Stimulated activated effector memory CD8-positive, alpha-beta T cell treated with anti-CD3 and anti-CD28 coated beads, Interleukin-12 subunit alpha, Interleukin-12 subunit beta, amount 100 ng/mL, for 72 hours (primary cell): ENCODE measurements at places on chromosomes 5 and 9.
A peak's percentile ranks its signal among the peaks of the same experiment; 100 is the strongest.

- DNase-seq, result no peak
These were observed 8.0 kb upstream of the SEMA4D start for GRCh38 chr9:89505911-89506310.

DNA sequence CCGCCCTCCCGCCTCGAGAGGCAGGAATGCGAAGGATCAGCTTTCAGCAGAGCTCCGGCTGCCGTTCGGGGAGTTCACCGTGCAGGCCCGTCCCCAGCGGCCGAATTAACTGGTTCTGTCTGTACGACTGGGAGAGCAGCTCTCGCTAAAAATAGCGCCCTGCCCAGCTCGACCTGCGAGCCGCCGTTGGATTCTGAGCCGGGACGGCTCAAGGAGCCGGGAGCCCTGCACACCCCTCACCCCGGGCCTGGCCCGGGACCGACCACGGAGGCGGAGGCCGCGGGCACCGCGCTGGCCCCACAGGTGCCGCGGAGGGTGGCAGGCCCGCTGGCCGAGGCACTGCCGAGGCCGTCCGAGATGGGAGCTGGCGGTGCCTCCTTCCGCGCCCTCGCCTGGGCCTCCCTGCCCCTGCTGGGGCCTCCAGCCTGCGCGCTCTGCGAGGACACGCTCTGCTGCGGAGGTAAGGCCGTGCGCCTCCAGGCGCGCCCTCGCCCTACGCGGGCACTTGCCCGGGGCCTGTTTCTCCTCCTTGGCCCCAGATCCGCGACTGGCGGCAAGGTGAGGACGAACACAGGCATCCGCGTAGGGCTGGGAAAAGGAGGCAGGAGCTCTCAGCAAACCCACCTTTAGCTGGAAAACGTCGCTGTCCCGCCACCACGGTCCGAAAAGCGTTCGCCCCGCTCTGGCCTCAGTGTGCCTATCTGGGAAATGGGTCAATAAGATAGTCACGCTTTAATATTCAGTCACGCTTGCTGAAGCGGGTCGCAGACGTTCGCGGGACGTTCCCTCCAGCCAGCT, 53.1 kb upstream of the DAB2IP start:
- no peak for DNase-seq

DNA sequence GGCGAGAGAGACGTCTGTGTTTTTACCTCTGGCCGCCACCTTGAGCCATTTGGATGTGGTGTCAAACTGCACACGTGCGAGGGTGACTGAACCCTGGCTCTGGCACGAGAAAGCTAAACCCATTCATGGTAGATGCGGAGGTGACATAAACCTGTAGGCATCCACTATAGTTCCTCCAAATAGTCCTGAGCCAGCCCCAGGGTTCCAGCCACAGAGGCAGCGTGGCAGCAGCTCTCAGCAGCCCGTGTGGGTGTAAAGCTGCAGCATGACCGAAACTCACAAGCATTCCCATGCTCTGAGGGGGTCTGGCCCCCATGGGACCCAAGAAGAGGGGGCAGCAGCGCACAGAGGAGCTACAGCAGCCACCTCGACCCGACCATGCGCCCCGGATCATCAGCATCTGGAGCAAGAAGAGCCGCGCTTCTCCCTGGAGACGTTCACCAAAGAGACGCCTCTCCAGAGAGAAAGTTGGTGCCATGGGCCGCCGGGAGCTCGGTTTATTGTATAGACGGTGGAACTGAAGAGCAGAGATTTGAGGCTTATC, 303.8 kb upstream of the IRX4 start:
- no peak for DNase-seq

DNA sequence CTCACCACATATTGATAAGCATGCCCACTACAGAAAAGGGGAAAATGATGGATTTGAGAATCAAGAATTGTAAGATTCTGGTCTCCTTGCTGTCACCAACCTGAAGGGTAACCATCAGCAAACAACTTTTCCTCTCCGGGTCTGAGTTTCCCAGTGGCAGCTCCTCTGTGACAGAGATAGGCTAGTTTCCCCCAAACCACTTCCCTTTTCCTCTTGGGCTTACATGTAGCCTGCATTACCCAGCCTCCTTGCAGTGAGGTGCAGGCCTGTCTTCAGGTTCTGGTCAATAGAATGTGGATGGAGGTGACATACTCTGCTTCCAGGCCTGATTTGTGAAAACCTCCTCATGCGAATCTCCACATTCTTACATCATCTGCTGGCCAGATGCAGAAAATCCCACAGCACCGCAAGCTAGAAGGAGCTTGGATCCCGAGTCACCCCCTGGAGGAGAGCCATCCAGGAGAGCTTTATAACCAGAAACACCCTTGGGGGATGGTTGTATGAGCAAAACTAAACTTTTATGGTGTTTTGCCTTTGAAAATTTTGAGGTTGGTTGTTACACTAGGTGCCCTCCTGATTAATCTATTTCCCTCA, 206.1 kb downstream of the RGS3 start:
- no peak for DNase-seq

GRCh38 chr5:177233802-177234201, 69.7 kb downstream of the RAB24 start:
- no peak for DNase-seq

DNA sequence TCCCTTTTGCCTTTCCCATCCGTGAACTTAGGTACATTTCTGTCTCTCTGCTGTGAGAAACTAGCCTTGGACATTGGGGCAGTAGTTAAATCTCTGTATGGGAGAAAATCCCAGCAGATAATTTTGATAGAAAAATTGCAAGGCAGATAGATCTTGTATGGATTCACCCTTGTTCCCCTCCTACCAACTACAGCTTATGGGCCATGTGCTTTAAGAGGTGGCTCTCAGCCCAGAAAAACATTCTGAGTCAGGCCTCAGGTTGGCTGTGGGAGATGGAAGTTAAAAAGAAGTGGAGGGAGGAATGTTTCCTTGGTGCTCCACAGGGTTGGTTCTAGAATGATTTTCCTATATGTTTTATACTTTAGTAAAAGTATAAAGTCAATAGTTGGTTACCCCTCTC, 1.4 kb upstream of the KDM3B start:
- no peak for DNase-seq

DNA sequence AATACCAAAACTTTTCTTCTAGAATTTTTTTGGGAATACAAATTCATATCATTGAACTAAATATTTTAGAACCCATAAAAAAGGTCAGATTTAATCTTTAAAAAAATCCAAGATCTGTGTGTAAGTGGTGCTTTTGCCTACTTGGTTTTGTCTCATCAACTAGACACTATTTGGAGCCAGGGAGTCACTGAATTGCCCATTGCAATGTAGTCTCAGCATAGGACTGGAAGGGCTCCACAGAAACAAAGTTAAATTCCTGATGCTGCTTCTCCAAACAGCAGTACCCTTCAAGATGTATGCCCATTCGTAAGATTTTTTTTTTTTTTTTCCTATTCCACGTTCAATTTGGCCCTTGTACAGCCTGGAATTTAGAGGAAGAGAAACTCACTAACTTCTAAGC, 208.0 kb upstream of the MPDZ start:
- no peak for DNase-seq

GRCh38 chr5:112733586-112733985, 4.1 kb upstream of the APC start:
- no peak for DNase-seq

- no peak for DNase-seq
These were observed 43.4 kb upstream of the STARD4 start for GRCh38 chr5:111555760-111556159.

DNA sequence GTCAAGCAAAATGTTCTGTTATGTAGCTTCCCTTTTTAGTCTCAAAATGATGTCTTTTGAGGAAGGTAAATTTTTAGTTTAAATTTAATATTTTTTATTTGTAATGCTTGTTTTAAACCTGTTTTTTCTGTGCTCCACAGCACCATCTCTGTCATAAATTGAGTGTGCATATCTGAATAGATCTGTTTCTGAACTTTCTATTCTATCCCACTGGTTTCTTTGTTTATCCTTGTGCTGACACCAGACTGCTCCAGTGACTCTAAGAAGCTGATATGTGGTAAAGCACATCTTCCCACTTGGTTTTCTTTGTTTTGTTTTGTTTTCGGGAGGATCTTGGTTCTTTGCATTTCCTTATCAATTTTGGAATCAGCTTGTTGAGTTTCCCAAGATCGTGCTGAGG, 7.1 kb upstream of the RNF145 start:
- no peak for DNase-seq

DNA sequence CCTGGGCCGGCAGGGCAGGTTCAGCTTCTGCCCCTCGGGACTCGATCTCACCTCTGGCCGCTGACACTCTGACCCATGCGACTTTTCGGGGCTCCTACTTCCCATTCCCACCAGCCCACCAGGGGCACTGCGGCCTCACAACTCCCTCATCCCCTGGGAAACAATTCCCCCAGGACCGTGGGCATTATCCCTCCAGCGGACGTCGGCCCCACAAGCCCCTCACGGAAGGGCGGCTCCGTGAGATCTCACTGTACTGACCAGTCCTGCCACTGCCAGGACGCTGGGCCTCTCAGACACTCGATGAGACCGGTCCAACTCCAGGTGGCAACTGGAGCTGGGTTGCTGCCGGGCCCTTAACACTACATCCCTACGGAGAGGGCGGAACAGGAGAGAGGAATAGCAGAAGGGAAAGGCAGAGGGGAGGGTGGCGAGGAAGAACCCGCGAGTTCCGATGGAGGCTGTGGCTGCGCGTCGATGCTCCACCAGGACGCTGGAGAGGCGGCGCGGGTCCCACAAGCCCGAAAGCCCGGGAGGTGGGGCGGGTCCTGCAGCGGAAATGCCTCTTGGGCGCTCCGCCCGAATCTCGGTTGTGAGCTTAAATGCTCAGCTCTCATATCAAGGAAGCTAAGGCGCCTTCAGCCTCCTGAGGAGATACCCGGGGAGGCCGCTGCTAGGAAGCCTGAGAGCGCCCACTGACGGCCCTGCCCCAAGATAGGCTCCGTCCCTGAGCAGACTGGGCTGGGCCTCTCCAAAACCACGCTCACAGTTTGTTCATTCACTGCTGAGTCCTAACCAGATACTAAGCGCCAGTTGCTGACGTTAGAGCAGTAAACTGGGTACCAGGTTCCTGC, 36.3 kb downstream of the VCP start:
- peak; percentile 62 for DNase-seq

- DNase-seq, result no peak
These were observed 72.5 kb downstream of the RXRA start for GRCh38 chr9:134398756-134399155.

DNA sequence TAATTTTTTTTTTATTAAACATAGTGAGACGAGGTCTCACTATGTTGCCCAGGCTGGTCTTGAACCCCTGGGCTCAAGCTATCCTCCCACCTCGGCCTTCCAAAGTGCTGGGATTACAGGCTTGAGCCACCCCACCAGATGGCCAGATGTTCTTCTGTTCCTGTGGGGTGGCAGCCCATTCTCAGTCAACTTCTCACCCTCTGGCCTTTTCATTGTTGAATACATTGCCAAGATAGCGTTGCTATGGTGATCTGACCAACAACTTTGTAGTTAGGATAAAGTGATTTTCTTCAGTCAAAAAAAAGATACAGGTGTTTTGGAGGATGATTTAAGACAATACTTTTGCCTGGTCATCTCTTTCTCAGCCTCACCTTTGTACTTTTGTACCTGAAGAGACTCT, 109.1 kb downstream of the EGFLAM start:
- no peak for DNase-seq

- no peak for DNase-seq
These were observed 631.9 kb downstream of the PSAT1 start for GRCh38 chr9:78928625-78929405.

DNA sequence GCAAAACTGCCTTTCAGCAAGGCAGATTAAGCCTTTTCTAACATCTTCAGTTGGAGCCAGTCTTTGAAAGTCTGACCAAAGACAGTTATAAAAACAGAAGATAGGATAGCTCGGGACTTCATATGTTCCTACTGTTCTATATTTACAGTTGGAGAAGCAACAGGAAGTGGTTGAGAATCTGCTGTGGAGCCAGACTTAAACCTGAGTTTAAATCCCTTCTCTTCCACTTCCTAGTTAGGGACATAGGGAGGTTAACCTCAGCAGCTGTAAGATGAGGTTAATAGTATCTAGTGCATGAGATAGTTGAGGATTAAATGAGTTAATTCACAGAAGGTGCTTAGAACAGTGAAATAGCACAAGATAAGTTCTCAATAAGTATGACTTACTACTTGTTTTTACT, 84.5 kb upstream of the FREM1 start:
- no peak for DNase-seq

- no peak for DNase-seq
These were observed 8.1 kb downstream of the OSMR start for GRCh38 chr5:38853753-38854470.

DNA sequence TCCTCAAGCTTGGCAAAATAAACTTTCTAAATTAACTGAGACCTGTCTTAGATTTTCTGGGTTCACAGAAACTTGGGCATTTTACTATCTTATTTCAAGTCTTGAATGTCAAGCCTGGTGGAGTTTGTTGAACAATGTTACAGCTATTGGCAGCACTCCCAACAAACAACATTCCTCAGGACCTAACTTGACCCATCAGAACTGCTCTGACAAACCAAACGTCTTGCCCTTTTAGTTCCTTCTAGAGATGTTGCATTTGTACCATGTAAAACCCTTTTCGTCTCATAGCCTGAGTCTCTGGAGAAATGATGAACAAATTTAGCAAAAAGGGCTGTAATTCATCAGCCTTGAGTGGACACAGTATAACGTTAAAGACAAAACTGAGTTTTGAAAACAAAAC, 51.1 kb downstream of the GNA14 start:
- no peak for DNase-seq

DNA sequence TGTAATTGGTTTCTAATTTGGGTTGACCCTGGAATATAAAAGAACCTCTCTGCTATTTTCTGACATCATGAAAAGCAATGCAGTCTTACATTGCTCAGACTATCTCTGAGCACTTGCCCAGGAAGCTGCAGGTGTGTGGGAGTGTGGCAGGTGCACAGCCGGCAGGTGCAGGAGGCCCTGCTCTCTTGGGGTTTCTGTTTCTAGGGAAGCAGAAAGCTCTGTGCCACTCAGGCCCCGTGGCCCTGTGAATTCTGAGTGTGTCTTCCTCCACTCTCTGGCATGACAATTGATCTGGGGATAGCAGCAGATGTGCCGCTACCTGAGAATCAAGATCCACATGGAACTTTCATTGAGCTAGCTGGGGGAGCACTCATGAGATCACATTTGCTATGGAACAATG, 45.7 kb upstream of the IRX2 start:
- no peak for DNase-seq

- no peak for DNase-seq
These were observed 30.0 kb upstream of the STOM start for GRCh38 chr9:121399883-121400607.

- DNase-seq, result no peak
These were observed 184.6 kb downstream of the AP3B1 start for GRCh38 chr5:78109891-78110324.

- DNase-seq, result no peak
These were observed 8.0 kb downstream of the GCNT4 start for GRCh38 chr5:75044406-75044805.

GRCh38 chr9:34684145-34684544, 6.9 kb downstream of the CCL19 start:
- no peak for DNase-seq

- peak; percentile 77 for DNase-seq
These were observed 85.9 kb downstream of the SETX start for GRCh38 chr9:132268725-132269352.

GRCh38 chr9:9319007-9319406, 1293.8 kb downstream of the PTPRD start:
- no peak for DNase-seq
